AG08395 (cell line): ENCODE measurements at places on chromosomes 11 and 22.
A peak's percentile ranks its signal among the peaks of the same experiment; 100 is the strongest.

GRCh38 chr11:1178201-1178885, 20.6 kb downstream of the MUC5AC start:
- DNase-seq = no peak

- DNase-seq = peak; percentile 82
Measured at GRCh38 chr11:43852057-43852636, 28.5 kb upstream of the ALKBH3 start.

DNA sequence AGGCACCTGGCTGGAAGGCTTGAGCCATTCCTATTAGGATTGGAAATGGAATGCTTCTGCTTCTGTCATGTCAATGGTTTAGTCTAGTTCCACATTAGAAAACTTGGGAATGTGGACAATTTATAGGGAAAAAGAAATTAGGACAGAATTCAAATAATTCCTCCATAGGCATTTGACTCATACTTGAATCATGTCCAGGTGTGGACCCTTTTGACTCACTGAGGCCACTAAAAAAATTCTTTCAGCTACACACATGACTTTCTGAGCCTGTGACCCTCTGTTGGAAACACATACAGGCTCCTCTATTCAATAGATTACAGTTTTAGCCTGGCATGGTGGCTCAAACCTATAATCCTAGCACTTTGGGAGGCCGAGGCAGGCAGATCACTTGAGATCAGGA, 100.5 kb downstream of the RASSF10 start:
- no peak for DNase-seq

DNA sequence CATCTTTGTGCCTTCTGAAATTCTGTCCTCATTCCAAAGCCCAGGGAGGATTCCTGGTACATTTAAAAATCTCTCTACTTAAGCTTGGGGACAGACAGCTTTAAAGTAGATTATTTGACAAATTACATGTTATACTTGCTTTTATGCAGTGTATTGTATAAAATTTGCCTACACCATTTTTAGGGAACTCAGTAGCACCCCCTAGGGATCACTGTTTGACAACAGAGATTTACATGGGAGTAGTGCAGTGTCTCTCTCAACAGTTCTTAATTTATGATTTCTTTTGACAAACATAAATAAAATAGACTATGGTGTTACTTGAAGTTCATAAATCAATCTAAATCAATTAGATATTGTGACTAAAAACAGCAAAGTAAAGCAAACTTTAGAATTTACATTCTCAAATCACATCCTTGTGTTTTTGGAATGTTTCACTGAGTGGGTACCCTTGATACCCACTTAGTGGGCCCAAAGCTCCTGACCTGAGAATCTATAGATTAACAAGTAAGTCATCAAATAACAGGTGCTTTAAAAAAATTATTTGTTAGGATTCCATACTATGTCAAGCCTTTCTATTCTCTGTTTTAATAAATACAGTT, 428.8 kb downstream of the DYNC2H1 start:
- DNase-seq = peak; percentile 40

DNA sequence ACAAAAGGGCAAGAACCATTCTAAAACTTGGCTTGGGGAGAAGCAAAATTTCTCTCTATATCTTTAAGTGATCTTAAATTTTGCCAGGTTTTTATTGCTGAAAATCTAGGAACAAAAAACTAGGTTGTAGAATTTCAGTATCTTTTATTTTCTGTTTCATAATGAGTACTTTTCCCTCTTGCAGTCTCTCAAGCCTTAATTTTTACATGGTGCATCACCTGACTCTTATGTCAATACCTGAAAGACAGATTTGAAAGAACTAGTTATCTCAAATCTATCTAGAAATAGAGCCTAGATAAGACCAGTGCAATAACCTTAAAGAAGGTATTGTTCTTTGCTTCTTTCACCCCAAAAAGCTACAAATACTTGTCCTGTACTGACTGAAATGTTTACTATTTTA, 122.1 kb downstream of the TRIM44 start:
- DNase-seq = no peak

DNA sequence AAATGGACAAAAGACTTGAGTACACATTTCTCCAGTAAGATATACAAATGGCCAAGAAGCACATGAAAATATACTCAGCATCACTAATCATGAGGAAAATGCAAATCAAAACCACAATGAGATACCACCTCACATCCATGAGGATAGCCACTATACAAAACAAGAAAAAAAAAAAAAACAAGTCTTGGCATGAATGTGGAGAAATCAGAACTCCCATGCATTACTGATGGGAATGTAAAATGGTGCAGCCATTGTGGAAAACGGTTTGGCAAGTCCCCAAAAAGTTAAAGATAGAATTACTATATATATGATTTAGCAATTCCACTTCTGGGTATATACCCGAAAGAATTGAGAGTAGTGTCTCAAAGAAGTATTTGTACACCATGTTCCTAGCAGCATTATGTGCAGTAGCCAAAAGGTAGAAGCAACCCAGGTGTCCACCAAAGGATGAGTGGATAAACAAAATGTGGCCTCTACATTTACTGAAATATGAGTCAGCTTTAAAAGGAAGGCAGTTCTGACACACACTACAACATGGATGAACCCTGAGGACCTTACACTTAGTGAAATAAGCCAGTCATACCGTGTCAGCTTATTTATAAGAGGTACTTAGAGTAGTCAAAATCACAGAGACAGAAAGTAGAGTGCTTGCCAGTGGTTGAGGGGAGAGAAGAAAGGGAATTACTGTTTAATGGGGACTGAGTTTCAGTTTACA, 146.3 kb downstream of the WNT7B start:
- no peak for DNase-seq

DNA sequence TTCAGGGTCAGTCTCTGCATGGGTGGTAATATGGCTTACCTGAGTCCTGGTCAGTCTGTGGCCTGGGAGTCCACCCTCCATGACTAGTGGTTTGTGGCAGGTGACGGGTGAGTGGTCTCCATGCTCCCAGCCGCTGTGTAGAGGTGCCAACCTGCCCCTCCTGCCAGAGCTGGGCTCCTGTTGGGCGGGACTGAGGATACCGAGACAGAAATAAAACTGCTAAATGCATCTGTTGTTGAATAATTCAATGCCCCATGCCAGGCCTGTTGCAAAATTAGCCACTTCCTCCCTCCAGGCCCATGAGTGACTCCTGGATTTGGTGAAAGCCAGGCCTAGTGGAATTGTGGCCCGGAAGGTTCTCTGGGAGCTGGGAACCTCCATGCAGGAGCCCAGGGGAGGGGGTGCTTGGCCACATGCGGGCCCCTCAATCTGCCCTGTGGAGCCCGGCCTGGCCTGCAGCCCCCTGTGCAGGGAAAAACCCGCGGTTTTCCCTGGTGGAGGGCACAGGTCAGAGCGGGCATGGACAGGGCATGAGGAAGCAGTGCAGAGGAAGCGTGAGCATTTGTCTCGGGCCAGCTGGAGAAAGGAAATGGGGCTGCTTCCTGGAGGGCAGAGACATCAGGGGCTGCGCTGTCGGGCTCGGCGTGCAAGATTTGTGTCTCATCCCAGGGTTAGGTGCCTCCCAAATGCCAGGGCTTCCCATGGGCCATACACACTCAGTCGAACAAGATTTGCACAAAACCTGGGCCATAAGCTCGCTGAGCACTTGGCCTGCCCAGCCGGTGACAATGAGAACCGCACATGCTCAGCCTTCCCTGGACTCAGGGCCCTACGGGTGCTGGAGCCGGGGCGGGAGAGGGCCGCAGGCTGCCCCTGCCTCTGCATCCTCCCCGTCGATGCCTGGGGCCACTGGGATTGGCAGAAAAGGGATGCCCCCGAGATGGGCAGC, 66.9 kb downstream of the KCNQ1 start:
- no peak for DNase-seq

DNA sequence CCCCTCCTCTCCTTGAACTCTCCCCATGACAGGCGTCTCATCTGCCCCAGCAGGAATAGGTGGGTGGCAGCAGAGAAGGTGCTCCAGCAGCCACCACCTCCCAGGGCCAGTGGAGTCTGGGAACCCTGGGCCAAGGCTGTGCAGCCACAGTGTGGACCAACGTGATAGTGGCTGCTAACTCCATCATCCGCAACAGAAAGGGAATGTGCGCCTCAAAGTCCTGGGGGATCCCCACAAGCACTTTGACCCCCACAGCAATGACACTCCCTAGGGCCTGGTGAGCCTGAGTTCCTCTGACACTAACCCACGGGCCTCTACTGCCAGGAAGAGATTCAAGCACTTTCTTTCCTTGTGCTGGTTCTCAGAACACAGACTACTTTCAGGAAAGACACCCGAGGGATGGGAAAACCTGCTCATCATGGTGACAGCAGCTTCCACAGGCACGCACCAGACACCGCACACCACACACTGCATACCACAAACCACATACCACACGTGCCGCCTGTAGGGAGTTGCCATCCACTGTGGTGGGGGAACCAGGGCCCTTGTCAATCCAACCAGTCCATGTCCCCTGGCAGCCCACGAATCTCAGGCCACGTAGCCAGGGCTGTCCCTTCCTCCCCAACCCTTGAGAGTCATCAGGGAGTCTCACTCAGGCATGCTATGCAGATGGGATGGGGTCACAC, 3.4 kb upstream of the SLC25A1 start:
- no peak for DNase-seq

- no peak for DNase-seq
Measured at GRCh38 chr11:45755281-45755859, 49.6 kb upstream of the SLC35C1 start.

GRCh38 chr11:62393735-62394134, 25.1 kb upstream of the SCGB1A1 start:
- no peak for DNase-seq

DNA sequence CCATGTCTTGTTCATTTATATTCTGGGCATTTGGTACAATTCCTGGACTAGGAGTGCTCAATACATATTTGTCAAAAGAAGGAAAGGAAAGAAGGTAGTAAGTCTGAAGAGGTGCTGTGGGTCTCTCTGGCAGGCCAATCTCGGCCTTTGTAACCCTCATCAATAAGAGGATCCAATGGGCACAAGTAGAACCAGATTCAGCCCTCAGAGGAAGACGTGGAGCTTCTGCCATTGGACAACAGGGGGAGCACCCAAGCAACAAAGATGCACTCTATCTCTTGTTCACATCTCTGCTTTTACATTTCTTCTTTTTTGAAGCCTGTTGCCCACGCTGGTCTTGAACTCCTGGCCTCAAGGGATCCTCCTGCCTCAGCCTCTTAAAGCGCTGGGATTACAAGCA, 2.2 kb upstream of the VPS11 start:
- peak; percentile 51 for DNase-seq

DNA sequence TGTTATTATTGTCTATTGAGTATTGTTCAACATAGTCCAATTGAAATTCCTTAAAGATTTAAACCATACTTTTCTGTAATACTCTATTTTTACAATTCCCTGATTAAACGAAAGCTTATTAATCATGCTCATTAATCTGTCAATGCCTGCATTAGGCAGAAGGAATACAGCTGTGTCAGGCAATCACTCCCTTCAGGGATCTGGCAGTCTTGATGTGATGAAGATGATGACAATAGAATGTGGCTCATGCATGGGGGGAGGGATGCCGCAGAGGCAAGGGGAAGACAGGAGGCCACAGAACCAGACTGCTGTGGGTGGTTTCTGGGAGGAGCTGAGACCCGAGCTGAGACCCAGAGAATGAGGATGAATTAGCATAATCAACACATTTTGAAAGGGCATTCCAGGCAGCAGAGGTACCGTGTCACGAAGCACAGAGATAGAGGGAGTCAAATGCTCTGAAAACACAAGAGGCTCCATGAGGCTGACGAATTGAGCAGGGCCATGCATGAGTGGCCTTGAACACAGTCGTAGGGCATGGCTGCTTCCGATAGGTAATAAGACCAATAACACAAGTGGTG, 1075.5 kb downstream of the OPCML start:
- no peak for DNase-seq

DNA sequence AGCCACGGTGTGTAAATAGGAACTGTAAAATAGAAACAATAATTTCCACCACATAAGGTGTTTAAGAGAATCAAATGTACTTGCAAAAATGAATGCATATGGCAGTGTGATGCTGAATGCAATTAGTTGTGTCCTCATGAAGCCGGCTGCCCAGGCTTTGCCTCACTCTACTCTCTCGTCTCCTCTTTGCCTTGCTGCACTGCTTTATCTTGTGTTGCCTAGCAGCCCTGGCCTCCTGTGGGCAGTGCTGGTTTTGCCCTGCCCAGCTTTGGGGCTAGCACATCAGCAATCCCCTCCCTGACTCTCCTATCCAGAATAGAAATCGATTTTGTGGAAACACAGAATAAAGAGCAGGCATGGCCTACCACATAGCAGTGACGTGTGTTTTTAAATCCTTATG, 30.0 kb downstream of the LRRC32 start:
- DNase-seq = no peak

GRCh38 chr11:74257959-74258553, 53.4 kb downstream of the P4HA3 start:
- peak; percentile 58 for DNase-seq

- no peak for DNase-seq
Measured at GRCh38 chr22:31123292-31123602, 481 bp downstream of the INPP5J start.

- no peak for DNase-seq
Measured at GRCh38 chr11:2711161-2711560, 11.4 kb upstream of the KCNQ1OT1 start.

DNA sequence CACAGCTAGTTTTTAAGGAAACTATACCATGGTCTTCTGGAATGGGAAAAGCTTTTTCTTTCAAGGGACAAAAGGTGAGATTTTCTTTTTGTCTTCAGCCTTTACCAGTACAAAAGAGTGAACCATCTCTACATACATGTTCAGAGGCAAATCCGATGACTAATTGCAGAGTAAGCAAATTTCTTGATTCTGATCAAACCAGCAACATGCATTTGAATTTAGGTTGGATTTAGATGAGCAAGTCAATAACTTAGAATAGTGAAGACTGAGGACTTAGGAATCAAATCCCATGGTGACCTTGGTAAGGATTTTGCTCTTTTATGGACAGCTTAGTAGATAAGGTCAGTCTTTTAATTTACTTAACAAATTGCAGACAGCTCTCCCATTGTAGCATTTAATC, 65.9 kb upstream of the BLID start:
- no peak for DNase-seq

GRCh38 chr11:2107941-2108630, 31.1 kb downstream of the IGF2 start:
- no peak for DNase-seq

DNA sequence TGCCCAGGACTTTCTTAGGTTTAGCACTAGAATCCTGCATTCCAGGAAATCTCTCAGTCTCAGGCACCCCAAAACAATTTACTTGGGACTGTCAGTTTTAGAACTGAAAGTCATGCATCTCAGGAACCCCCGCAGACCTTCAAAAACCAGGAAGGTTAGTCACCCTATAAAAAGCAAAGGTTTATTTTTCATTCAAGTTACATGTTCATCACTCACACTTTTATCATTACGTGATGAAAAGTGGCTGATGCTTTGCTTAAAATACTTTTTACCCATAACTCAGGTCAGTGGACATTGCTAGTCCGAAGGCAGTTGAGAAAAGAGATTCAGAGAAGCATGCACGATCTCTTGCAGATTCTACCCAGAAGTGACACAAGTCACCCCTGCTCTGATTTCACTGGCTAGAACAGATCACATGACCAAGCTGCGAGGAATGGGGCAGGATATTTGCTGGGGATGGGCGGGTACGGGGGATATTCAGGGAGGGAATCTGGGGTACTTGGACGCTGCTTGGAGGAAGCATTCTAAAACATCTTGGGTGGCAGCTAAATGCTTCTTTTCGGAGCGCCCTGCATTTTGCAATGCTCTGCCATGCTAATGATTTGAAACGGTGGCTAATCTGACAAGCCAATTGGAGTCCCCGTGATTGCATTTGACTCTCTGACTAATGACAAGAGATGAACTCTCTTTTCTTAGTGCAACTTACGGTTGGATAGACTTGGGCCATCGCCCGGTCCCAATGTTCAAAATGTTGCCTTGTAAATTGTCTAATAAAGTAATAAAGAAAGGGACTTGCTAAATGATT, 110.2 kb downstream of the MIAT start:
- no peak for DNase-seq

GRCh38 chr11:119172513-119172912, 4.0 kb downstream of the NLRX1 start:
- no peak for DNase-seq
